Stimulated activated CD4-positive, alpha-beta T cell treated with anti-CD3 and anti-CD28 coated beads, Interleukin-4, amount 100 ng/mL, for 4 hours (primary cell): ENCODE measurements at places on chromosomes 2 and 18.

DNA sequence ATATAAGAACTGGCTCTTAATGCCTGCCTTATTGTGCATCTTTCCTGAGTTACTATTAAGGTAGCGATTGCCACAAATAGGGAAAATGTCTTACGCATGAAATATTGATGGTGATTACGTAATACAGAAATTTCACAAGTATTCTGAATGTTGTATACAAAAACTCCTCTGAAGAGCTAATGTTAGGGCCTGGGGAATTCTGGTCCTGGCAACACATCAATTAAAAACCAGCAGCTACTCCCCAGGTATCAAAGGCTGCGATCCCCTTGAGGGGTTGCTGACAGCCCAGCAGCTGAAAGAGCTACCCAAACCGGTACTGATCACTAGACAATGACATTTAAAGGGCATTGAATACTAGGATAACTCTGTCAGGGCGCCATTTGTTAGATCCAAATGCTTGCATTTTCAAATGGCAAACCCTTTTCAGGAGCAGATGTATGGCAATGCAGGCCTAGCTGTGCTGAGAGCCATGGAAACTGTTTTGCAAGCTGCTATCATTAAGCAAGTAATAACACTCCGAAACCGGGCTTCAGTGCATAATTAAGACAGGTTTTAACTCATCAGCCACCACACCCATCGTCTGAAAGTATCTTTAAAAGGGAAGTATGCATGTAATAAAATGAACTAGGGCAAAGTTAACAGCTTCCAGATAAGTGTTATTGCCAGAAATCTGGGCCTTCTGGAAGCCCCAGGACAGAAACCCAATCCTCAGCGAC lies 78.4 kb downstream of the CLHC1 start:
- no peak for DNase-seq

DNA sequence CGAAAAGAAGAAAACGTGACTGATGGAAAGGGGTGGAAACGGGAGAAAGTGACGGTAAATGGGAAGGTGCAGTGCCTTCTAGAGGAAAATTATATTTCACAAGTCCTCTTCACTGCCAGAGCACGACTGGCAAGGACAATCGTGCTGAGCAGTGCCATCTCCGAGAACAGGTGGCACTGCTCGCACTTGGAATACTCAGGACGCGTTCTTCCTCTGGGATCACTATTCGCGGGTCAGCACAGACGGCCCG lies 364 bp downstream of the STAT1 start:
- no peak for DNase-seq

DNA sequence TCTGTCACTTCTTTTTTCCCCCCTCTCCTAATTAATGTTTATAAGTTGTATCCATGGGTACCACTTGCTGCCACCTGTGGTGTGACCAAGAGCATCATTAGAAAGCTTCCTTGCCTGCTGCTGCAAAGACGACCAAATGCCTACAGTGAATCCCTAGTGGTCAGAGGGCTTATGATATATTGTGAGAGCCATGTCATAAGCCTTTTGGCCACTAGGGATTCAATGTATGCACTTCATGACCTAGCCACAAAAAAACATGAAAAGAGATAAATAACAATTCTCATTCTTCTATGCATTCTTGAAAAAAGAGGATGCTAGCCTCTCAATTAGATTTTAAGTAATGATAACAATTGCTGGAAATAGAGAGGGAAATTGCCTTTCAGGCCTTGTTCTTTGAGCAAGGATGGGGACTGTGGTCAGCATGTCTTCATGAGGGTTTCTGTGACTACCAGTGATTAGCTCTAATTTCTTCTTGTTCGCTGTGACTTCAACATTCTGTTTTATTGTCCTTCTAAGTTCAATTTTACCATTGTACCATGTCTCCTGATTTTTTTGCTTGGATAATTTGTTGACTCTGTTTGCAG lies 435.3 kb downstream of the TGIF1 start:
- DNase-seq, result no peak

DNA sequence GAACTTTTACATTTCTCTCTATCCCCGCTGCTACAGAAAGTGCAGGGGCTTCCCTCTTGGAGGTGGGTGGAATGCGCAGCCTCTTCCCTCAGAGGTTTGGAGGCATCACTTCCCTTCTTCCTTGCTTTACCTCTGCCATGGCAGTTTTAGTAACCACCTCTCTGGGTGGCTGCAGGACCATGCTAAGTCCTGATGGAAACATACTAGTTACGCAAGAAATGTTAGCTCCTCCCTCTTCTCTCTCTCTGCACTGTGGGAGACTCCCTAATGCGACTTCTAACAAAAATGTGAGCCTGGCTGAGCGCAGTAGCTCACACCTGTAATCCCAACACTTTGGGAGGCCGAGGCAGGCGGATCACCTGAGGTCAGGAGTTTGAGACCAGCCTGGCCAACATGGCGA lies 116.8 kb upstream of the RAB6C start:
- DNase-seq, result no peak

DNA sequence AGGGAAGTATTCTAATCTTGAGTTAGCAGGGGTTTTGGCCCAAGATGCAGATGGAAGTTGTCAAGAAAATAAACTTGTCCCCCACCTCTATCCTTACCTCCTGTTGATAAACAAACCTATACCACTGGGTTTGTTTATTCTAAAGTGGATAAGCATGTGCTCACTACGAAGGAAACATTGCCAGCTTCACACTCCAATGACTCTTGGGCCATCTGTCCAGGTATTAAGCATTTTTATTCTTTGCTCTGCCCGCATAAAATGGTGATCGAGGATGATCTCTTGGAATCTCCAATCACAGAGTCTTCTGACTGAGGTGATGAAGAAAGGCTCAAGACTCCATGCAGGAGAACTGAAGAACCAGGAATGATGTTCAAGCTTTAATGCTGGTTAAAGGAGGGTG lies 1908.4 kb upstream of the PIK3C3 start:
- no peak for DNase-seq
